ENCODE measurements at places on chromosomes 4 and X.

DNA sequence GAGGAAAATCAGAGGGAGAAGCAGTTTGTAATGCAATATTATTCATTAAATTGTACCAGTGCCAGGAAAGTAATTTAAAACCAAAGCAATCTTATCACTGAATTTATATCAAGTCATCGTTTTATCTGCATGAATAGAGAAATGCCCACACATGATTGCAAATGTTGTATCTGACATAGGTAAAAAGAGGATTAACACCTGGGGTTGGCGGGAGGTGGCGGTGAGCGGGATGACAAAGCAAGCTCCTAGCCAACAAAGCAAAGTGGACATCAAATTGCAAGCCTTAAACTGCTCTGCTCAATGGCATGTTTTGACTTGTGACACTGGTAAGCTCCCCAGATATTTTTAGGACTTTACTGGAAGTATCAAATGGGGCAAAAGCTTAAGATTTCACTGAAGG is 16.4 kb downstream of the HPGD start:
- no peak for DNase-seq

DNA sequence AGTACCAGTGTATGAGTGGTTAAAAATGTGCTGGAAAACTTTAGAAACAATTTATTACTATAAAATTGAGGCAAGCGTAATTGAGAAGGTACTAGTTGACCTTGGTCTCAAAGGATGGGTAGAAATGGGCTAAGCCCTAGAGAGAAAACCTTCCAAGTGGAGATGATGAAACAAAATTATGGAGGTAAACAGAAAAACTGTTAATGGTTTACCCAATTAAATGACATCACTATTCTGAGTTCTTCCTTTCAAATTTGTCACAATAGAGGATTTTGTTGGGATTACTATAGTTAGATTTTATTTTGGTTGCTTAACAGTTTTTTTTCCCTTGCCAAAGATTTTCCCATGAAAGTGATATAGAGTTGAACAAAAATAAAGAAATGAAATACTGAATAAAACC is 1302.5 kb upstream of the TENM3 start:
- no peak for DNase-seq

GRCh38 chr4:144709793-144710525 is 64.0 kb downstream of the HHIP start:
- DNase-seq = no peak

- no peak for DNase-seq
These were observed 170.7 kb downstream of the SLIT2 start for GRCh38 chr4:20422398-20422797.

DNA sequence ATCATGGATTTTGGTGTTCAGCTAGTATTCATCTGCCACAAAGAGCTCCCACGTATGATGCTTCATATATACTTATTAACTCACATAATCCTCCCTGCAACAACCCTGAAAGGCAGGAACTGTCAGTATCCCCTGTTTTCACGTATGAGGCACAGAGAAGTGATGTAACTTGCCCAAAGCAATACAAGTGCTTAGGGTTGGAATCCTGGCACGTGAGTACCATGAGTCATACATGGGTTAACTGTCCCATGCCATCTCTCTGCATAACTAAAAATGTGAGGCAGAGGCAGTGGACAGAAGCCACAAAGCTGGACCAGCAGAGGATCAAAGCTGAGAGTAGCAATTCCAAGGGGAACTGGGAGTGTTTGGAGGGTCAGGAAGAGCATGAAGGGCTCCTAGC is 35.7 kb upstream of the EGFL6 start:
- no peak for DNase-seq

DNA sequence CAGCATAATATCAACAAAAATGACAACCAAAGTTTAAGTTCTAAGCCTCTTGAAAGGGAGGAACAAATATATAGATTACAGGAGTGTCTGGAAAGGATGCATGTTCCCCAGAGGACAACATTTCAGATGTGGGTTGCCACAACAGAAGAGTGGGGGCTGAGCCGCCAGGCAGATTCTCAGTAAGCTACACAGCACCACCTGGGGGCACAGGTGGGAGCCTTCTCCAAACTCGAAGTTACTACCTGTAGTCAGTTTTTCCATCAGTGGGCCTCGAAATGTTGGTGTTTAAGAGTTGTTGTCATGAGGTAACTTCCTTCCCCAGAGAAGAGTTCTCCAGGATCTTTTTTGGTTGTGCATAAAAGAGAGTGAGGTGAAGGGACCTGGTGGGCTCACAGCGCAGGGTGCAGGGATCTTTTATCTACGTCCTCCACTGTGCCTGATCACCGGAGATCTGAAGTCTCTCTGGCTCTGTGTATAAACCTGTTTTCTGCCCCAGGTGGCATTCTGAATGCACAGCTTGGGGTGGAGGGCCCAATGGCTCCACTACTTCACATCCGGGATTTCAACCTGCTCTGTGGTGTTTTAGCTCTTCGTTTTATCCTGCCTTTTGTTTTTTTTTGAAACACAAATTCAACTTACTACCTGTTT is 58.4 kb upstream of the STS start:
- DNase-seq = no peak

GRCh38 chrX:80026116-80026515 is 11.6 kb downstream of the TBX22 start:
- DNase-seq = no peak

GRCh38 chr4:18756671-18757070 is 735.1 kb upstream of the LCORL start:
- no peak for DNase-seq

DNA sequence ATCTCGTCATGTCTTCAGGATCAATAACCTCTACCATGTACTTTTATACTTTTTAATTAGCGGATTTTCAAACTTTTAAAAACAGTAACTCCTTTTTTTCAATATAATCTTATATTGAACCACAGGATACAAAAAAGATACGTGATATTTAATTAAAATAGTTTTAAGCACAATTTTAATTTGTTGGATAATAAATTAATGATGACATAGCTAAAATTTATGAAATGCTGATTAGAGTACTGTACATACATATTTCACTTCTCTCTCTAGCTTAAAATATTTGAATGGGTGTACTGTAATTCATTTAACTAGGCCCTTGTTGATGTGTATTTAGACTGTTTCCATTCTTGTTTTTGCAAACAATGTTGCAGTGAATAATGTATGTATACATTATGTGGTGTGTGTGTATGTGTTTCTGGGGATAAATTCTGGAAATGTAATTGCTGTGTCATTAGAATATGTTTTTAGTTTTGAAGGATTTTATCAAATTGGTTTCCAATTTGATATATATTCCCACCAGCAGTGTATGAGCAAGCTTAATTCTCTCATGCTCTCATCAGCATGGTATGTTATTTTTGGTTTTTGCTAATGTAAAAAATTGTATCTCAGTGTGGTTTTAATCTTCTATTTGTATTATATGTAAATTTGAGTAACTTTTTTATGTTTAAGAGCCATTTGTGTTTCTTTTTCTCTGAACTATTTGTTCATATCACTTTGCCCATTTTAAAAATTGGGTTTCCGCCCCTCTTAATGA is 66.4 kb downstream of the CDKL5 start:
- DNase-seq = no peak

- no peak for DNase-seq
These were observed 246.9 kb upstream of the GIMD1 start for GRCh38 chr4:106615410-106615945.

- no peak for DNase-seq
These were observed 65.5 kb upstream of the HS3ST1 start for GRCh38 chr4:11494232-11494631.

GRCh38 chr4:41358647-41359421 is 102.1 kb downstream of the UCHL1 start:
- no peak for DNase-seq

Data from stimulated activated CD4-positive, alpha-beta T cell treated with anti-CD3 and anti-CD28 coated beads, TNF-alpha, amount 100 ng/mL, for 1 hour (primary cell).